K562 (cell line): ENCODE measurements at places on chromosomes 12 and 14. TPM values are rescaled to one million over a fixed set of nuclear protein-coding genes. Genes with fewer than 3 reads are reported as not detected.

Gene ADGRD1
- total RNA-seq: 11.7 and 12.8 TPM in 2 replicates

Gene USP5
- total RNA-seq: 103 and 107 TPM in 2 replicates

- peak; percentile 22 for DNase-seq
- no peak overlapping the region for H3K4me3 ChIP-seq
- H3K27ac ChIP-seq: no peak overlapping the region
- H3K27me3 ChIP-seq: no peaks in the 10 kb centered on the region; the same call in 2 of the 3 replicates
Observed at GRCh38 chr12:3964439-3964838, 91.2 kb upstream of the PARP11 start.

- no peaks in the 10 kb centered on the region; the same call in 1 of the 2 replicates for H3K4me1 ChIP-seq
- H3K27me3 ChIP-seq: no peaks in the 10 kb centered on the region
- H3K36me3 ChIP-seq: no peaks in the 10 kb centered on the region
- no peak for DNase-seq
- no peak overlapping the region for H3K27ac ChIP-seq
Observed at GRCh38 chr12:89344043-89344861, 8.0 kb downstream of the DUSP6 start.

DNA sequence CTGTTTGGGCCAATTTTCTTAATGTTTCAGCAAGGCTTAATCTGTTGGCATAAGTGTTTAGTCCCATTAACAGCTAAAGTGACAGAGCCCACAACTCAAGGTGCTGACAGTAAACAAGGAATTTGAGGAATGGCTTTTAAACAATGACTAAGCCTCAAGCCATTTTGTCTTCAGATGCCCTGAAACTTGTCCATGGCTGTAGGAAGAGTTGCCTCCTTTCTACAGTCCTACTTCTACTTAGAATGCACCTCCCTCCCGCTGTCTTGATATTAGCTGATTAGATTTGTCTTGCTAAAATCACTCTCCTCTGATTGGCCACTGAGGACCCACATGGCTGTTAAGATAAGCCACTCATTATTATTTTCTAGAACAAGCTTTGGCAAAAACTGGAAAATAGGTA lies 188.4 kb upstream of the OTX2 start:
- no peaks in the 10 kb centered on the region for H3K36me3 ChIP-seq
- no peaks in the 10 kb centered on the region; the same call in 2 of the 3 replicates for H3K4me1 ChIP-seq
- H3K27ac ChIP-seq: no peak overlapping the region
- H3K27me3 ChIP-seq: no peaks in the 10 kb centered on the region
- no peak overlapping the region for H3K4me3 ChIP-seq

DNA sequence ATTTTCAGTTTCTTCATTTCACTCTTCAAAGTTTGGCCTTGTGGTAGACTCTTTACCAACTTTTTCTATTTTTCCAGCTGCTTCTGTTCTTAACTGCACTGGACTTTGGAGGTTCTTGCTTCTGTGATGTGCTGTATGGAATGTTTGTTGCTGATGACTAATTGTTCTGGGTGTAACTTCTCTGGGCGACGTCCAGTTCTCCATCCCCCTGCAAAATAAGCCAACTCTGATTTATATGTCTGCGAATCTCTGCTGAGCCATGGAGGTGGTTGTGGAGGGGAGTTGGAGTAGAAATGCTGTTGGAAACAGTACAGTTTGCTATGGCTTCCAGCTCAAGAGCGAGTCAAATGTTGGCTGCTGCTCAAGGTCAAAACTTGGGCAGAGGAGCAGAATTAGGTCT lies 113.9 kb upstream of the DYRK2 start:
- no peaks in the 10 kb centered on the region for H3K36me3 ChIP-seq
- no peak for DNase-seq
- H3K4me3 ChIP-seq: no peak overlapping the region
- H3K4me1 ChIP-seq: no peaks in the 10 kb centered on the region

DNA sequence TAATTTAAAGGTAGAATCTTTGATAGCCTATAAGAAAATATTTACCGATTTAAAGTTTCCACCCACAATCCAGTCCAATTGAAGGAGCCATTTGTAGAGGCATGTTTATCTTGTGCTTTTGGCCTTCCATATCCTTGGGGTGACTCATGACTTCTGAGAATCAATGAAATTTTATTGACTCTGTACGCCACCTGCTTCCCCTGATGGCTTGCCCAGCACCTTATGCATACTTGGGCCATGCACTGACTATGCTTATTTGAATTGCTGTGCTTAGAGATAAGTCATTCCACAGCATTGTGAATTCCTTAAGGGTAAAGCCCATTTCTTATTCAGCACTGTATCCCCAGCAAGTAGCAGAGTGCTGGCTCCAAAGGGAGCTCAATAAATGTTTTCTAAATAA lies 954.8 kb upstream of the SEL1L start:
- H3K27me3 ChIP-seq: no peaks in the 10 kb centered on the region
- no peak for DNase-seq
- H3K4me1 ChIP-seq: no peaks in the 10 kb centered on the region
- no peak overlapping the region for H3K4me3 ChIP-seq
- no peak overlapping the region for H3K27ac ChIP-seq
- H3K36me3 ChIP-seq: no peaks in the 10 kb centered on the region

DNA sequence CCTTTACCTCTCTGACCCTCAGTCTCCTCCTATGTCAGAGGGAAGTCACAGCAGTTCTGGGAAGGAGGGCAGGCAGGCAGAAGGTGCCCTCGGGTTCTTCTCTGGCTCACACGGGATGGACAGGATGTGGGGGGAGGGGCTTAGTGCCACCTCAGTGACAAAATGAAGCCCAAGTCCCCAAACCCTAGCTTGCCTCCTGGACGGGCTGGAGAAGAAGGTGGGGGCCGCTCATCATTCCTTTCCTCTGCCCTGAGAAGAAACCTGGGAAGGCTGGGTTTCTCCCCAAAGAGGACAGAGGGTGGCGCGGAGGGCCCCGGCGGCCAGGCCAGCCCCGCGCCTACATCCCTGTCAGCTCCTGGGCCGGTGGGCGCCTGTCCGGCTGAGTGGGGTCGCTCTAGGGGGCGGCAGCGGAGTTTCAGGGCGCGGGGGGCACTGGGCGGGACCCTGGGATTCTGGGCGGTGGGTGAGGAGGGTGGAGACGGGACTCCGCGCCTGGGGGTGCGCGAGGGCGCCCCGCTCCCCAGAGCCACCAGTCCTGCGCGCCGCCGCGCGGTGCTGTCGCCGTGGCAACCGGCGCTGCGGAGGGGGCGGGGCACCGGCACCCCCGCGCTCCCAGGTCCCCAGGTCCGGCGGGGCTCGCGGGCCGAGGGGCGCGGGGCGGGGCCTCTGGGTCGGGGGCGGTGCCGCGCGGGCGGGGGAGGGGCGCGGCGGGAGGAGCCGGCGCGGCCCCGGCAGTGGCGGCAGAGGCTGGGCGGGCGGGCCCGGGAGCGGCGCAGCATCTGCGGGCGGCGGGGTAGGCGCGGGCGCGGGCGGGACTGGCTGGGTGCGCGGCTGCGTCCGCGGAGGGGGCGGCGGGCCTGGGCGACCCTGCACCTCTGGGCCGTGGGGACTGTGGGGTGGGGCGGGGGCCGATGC lies at the start of gene TMEM121:
TSS of gene TMEM121 (plus strand) at position 723 of the 915 bp plus-strand sequence. CDS start 2,252 bp downstream, outside the sequence.
- H3K27ac ChIP-seq: no peak within 1 kb of the TSS
- H3K27me3 ChIP-seq: 0 out of 3 replicates have a peak, but pooled peaks cover 2% of the 10 kb centered on the region
- H3K4me3 ChIP-seq: no peak within 1 kb of the TSS

- H3K4me1 ChIP-seq: peaks cover 6% of the 10 kb centered on the region; the same call in 1 of the 2 replicates
- no peaks in the 10 kb centered on the region for H3K36me3 ChIP-seq
- no peak for DNase-seq
- no peak overlapping the region for H3K27ac ChIP-seq
- no peak overlapping the region for H3K4me3 ChIP-seq
Observed at GRCh38 chr12:130863298-130863697, 8.6 kb upstream of the RAN start.

GRCh38 chr14:99688210-99688581 lies 4.1 kb downstream of the CYP46A1 start:
- no peaks in the 10 kb centered on the region for H3K36me3 ChIP-seq
- DNase-seq: no peak
- peaks cover 26% of the 10 kb centered on the region; the same call in 1 of the 2 replicates for H3K27me3 ChIP-seq
- H3K4me3 ChIP-seq: no peak overlapping the region

DNA sequence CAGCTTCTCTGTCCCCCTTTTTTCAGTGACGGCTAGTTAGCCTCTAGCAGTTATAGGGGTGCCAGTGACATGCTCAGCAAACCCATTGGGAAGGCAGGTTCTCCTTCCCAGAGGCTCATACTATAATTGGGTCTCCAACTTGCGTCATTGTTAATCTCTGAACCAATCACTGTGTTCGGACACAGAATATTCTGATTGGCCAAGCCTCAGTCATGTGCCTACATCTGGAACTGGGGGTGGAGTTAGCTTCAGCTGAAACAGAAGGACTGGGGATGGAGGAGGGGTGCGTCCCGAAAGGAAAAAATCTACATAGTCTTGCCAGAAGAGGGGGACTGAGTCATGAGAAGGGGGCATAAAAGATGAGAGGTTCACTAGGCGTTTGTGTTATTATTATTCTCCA lies 165.6 kb downstream of the SUDS3 start:
- H3K36me3 ChIP-seq: no peaks in the 10 kb centered on the region
- no peaks in the 10 kb centered on the region for H3K4me1 ChIP-seq
- no peaks in the 10 kb centered on the region for H3K27me3 ChIP-seq
- no peak overlapping the region for H3K4me3 ChIP-seq
- peak; percentile 30 for DNase-seq
- H3K27ac ChIP-seq: no peak overlapping the region
